ENCODE measurements at places on chromosomes 2 and 18.

GRCh38 chr18:52070291-52070756 is 269.7 kb upstream of the DCC start:
- no peak for DNase-seq

DNA sequence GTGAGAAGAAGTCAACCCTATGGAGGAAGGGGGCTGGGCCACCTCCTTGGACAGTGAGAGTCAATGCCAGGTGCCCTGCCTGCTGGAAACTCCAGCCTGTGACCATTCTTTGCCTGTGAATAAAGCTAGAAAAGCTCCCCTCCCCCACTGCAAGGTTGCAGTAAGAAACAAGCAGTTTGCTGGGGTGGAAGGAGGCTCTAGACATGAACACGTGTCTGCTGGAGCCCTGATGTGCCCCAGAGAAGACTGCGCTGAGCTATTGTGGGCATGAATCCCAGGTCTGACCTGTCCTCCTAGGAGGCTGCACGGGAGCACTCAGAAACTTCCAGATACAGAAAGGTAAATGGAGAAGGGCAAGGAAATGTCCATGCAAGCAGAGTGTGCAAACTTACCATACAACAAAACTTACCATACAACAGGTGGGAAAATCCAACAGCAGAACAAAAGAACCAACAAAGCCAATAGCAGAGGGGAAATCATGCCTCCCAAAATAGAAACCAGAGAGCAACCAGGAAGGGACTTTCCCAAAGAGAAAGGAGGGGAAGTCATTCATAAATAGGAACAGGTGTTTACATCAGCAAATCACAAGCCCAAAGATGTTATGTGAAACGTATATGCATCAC is 278.7 kb downstream of the BCL2 start:
- DNase-seq, result no peak

DNA sequence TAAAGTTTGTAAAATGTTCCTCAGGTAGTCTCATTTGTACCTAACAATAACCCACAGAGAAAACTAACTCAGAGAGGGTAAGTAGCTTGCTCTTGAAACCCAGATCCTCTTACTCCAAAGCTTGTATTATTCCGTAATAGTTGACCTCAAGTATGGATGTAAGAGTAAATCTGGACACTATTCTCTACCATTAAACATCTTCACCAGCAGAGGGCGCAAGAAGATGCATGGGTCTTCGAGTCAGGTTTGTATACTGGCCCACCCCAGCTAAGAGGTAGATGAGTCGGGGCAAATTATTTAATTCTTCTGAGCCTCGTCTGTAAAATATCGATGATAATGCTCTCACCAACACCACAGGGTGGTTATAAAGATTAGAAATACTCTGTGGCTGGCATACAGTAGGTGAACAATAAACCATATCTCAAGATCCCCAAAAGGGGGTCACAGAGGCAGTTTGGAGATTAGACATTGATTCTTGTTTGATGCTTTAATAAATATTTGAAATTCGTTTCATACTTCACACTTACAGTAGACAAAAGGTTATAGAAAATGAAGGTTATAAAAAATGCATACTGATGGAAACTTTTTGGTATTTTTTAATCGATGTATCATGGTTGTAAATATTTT is 3.5 kb upstream of the CABLES1 start:
- DNase-seq, result peak; percentile 30

DNA sequence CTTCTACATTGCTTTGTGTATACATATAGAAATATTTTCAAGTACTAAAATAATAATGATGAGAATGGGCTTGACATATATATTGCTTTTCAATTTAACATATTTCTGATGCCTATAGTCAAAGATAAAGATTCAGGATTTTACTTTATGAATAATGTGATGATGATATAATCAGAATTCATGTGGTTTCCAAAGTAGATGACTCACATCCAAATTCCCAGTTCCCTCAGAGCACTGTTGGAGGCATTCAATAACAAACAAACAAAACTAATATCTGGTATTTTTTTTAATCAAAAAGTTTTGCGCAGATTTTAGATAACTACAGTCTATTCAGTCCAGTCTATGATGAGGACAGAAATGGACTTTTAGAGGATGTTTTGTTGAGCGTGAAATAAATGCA is 2094.5 kb upstream of the CELF4 start:
- DNase-seq, result no peak

GRCh38 chr2:115874427-115874826 is 1432.0 kb downstream of the DPP10 start:
- DNase-seq, result no peak

Measured in stimulated activated CD4-positive, alpha-beta T cell treated with anti-CD3 and anti-CD28 coated beads, Interleukin-4, amount 100 ng/mL, for 1 hour (primary cell).